ENCODE measurements at places on chromosomes 2 and 18.

GRCh38 chr2:42071791-42072190 is 24.0 kb downstream of the PKDCC start:
- DNase-seq = no peak

DNA sequence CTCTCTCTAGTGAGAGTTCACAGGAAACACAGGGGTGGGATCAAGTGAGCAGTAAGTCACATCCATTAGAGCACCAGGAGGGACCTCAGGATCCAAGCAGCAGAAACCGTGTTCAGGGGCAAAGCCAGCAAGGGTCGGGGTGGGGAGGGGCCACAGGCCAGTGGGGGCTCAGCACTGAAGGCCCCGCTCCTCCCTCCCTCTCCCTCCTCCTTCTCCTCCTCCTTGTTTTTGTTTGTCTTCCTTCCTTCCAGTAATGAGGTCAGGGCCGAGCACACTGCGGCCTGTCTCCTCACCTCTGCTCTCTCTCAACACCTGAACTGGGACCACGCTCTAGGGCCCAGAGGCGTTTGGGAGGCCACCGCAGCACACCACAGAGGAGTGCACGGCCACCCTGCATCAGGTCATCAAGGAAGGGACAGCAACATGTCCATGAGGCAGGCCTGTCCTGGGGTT is 20.9 kb downstream of the MTERF4 start:
- no peak for DNase-seq

GRCh38 chr2:192067631-192068030 is 127.1 kb downstream of the TMEFF2 start:
- DNase-seq = no peak

GRCh38 chr18:23307567-23308295 is 145.4 kb upstream of the RIOK3 start:
- no peak for DNase-seq

DNA sequence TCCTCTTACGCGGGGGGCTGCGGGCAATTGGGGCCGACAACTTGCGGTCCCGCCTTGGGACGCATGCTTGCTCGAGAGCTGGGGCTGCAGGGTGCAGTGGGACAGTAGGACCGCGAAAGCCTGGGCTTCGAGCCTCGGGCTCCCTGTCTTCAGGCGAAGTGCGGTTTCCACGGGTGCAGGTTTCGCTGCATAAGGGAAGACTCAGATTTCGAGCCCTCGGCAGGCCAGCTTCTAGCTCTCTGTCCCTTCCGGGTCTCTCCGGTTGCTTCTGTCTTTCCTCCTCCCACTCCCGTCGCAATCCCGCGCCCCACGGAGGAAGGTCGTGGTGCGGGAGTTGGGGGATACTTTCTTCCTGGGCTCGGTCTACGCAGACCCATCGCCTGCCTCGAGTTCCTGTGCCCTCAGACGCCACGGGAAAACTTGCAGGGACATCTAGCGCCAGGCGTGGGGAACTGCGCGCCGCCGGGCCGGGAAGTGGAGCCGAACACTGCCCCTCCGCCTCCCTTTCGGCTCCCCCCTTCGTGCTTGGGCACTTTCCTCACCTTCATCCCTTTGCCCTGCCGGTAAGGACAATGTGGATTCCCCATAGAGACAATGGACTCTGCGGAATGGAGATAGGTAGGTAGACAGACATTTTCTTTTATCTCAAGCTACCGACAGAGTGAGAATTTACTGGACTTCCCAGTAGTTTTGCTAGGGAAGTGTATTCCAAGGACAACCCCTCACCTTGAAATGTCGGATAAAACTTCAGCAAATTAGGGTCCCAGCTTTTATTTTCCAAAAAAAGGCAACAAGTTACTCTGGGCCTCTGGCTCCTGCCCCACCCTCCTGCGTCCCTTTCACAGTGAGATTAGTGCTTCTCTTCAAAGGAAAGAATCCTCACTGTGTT is 4.2 kb upstream of the HOXD13 start:
- no peak for DNase-seq

DNA sequence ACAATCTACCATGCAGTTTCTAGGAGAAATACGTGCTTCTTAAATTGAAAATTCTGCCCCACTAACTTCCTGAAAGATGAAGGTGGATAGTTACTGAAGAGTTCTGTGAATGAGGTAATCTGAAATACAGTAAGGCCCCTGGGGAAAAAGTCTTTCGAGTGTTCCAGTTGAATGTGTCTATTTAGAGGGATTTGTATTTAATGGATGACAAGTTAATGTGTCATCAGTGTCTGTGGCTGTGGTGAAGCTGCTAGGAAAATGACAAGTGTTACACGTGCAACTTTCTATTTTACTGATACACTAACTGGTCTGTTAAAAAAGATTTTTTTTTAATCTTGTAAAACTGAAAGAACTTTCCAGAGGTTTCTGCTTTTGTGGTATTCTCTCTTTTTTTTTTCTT is 384.6 kb downstream of the STK39 start:
- no peak for DNase-seq

GRCh38 chr2:202769201-202769600 is 102.4 kb downstream of the ICA1L start:
- DNase-seq = no peak

GRCh38 chr2:1613731-1614354 is 130.5 kb downstream of the PXDN start:
- DNase-seq = no peak

DNA sequence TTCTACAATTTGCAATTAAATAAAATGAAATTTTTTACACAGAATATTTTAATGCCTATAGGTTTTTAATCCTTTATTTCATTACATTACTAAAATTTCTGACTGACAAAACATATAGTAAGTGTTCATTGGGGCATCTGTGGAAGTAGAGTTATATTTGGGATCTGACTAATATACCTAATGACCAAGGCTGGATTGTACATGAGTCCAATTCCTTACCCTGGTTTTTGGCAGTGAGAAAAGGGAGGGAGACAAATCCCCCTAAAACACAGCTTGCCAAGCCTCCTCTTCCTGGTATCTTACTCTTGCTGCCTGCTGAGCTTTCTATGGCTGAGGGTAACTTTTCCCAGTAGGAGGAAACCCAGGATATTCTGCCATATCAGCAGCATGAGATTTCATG is 149.4 kb upstream of the CDH20 start:
- no peak for DNase-seq

- DNase-seq = no peak
These were observed 109.6 kb upstream of the CYRIA start for GRCh38 chr2:16774980-16775898.

- DNase-seq = no peak
These were observed 394.2 kb downstream of the ZEB2 start for GRCh38 chr2:144125751-144126150.

DNA sequence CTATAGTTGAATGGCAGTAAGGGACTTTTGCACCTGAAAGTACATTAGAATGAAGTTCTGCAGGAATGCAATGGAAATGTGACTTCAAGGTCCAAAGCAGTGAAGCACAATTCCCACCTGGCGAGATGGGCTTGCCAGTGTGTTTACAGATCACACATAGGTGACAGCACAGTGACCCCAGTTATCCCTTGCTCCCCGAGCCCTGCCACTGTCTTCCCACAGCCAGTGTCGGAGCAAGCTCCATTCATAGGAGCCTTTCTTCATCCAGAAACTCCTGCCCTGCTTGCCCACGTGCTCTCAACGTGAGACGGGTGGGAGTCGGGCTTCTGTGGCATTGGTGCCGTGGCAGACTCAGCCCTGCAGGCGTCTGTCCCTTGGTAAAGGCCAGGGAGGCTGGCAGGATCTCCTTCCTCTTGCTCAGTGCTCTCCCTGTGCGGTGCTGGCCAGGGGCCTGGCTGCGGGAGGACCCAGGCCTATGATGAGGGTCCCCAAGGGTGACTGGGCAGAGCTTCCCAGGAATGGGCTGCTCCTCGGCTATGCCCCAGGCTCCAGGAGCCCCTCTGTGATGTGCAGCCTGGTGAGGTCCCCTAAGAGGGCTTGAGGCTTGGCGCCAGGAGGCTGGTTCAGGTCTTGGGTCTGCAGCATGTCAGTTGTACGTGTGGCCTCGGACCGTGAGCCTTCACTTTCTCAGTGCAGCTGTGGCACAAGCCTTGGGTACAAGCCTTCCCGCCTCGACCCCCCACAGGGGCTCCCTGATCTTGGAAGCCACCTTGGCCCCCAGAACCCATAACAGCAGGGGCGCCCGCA is 40.2 kb downstream of the SNED1 start:
- DNase-seq = no peak

DNA sequence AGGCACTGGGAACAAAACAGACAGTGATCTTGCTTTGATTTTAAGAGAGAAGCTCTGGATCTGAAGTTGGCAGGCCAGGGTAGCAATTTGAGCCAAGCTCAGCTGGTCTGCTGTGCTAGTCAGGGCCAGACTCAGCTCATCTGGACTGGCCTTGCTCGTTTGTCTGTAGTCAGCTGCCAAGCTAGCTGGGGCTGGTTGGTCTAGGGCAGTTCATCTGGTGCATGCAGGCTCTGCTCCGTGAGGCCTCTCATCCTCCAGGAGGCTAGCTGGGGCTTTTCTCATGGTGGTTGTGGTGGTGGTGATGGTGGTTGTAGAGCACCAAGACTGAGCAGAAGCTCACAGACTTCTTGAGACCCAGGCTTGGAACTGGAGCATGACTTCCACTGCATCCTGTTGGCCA is 10.3 kb downstream of the FBLN7 start:
- no peak for DNase-seq

DNA sequence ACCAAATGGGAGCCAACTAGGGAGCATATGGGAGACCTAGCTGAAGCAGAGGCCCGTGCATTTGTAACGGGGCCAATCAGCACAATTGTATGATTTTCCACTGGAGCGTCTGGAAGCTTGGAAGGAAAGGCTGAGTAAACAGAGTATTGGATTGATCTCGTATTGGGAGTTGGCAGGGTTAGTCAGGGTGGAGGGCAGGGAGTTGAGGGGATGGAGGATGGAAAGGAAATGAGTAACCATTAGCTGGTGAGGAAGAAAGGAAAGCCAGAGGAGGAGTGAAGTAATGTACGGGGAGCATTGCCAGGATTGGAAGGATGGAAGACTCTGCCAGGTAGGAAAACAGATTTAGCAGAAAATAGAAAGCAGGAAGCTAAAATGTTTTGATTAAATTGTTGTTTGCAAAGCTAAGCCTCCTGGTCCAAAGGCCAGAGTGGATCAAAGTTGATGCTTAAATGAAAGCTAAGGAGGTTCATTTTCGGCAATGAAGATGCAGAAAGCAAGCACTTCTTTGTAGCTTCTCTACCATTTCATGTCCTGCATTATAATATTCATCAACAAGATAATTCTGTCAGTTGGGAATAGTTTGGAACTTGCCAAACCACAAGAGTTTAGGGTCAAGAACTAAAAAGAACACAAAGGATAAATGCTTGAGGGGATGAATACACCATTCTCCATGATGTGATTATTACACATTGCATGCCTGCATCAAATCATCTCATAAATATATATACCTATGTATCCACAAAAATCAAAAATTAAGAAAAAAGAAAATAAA is 75.6 kb upstream of the TTN start:
- no peak for DNase-seq

DNA sequence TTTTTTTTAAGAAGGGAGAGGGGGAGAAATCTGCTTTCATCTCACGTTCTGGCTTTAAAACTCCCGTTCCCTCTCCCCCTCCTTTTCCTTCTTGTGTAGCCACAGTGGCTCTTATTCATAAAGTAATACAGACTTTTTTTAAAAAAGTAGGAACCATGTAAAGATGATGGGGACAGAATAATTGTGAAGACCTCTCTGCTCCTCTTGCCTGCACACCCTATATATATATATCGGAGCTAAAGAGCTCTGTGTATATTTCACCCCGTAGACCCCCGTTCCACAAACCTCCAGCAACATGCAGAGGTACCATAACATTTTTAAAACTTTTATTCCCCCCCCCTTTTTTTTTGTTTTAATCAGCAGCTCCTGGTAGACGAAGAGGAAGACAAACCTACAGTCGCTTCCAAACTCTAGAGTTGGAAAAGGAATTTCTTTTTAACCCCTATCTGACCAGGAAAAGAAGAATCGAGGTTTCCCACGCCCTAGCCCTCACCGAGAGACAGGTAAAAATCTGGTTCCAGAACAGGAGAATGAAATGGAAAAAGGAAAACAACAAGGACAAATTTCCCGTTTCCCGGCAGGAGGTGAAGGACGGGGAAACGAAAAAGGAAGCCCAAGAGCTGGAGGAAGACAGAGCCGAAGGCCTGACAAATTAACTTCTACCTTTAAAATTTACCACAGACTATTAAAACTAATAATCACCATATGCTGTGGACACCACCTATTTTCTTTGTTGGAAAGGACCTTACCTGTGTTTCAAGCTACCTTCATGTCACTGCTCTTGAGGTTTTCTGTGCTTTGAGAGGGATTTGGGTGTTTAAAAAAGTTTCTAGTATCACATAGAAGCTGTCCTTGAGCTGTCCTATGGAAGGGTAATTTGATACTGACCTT is 1.7 kb downstream of the HOXD8 start:
- DNase-seq = no peak

DNA sequence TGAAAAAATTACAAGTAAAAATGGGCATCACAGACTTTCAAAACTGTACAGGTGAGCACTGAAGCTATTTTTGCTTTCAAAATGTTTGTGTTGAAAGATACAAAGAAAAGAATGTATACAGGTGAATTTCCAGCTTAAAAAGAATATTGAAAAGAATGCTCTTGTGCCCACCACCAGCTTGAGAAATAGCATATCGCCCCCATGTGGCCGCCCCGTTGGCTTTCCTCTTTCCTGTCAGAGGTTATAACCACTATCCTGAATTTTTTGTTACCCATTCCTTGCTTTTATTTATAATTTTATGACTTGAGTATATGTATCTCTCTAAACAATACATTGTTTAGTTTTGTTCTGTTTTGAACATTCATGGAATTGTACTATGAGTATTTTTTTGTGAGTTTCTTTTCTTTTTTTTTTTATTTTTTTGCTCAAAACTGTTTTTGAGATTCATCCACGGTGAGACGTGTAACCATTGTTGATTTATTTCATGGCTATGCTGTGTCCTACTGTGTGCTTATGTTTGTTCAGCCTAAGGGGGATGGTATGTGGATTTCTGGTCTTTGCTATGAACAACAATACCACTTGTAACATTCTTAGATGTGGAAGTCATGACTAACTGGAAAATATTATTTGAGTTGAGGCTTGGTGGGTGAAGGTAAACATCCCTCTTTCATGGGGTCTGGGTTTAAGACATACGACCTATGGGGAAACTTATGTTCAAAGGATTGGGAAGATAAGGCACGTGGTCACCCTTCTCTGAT is 11.6 kb downstream of the TRPM8 start:
- DNase-seq = no peak

GRCh38 chr18:36446059-36446458 is 148.5 kb downstream of the FHOD3 start:
- DNase-seq = no peak

DNA sequence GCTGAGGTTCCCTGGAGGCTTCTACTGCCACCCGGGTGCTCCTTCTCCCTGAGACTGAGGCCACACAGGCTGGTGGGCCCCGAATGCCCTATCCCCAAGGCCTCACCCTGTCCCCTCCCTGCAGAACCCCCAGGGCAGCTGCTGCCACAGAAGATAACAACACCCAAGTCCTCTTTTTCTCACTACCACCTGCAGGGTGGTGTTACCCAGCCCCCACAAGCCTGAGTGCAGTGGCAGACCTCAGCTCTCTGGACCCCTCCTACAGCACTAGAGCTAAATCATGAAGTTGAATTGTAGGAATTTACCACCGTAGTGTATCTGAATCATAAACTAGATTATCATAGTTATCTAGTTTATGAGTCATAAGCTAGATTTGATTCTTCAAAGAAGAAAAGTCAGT is 7.3 kb upstream of the CENPA start:
- DNase-seq = no peak

Data from stimulated activated CD8-positive, alpha-beta memory T cell treated with anti-CD3 and anti-CD28 coated beads, Interleukin-4, amount 100 ng/mL, for 1 hour (primary cell).